ENCODE measurements at places on chromosomes 4 and X.

DNA sequence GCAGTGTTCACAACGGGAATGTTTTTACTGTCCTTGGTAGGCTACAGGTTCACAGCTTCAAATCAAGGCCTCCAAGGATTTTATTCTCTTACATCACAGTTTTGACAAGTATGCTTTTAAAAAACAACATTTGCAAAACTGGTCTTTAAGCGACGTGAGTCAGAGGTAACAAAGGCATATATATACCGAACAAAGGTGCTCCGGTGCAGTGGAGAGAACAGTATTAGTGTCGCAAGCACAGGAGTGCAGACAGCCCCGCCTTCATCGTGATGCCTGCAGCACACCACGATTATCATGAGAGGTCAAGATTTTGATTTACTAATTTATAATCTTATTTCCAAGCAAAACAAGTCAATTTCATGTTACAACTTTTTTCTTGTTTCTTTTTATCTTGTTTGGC lies 90.8 kb downstream of the GATB start:
- no peak for DNase-seq

DNA sequence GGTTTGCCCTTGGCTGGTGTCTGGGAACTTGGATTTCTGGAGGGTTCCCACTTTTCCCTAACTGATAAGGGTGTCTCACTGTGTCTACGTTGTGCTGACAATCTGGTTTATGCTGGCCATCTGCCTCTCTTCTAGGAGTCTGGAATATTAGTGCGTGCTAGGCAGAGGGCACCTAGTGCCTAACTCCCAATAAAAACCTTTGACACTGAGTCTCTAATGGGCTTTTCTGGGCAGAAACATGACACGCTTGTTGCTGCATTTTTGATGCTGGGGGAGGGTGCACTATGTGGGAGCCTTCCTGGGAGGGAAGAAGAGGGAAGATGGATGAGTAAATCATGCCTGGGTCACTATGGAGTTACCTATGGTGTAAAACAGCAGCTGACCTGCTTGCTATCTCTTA lies 16.3 kb upstream of the ZNF41 start:
- no peak for DNase-seq

DNA sequence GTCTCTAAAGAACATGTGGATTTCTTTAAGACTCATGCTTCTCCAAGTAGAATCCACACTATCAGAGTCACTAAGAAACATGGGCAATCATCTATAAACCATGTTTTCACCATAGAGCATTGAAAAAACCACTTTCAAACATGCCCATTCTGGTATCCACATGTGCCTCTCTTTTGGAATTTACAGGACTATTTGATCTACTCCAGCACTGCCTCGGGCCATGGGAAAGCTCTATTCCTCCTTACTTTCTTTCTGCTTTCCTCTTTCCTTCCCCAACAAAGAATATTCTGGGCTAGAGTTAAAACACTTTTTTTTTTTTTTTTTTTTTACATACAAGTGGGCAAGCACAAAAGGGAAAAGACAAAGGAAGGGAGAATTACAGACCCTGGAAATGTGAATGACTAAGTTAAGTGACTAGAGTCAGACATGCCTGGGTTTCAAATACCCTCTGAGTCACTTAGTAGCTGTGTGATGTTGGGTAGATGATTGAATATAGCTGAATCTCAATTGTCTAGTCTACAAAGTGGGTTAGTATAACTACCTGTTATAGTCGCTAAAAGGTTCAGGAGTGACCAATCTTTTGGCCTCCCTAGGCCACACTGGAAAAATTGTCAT lies 847.7 kb upstream of the INTU start:
- peak; percentile 14 for DNase-seq

DNA sequence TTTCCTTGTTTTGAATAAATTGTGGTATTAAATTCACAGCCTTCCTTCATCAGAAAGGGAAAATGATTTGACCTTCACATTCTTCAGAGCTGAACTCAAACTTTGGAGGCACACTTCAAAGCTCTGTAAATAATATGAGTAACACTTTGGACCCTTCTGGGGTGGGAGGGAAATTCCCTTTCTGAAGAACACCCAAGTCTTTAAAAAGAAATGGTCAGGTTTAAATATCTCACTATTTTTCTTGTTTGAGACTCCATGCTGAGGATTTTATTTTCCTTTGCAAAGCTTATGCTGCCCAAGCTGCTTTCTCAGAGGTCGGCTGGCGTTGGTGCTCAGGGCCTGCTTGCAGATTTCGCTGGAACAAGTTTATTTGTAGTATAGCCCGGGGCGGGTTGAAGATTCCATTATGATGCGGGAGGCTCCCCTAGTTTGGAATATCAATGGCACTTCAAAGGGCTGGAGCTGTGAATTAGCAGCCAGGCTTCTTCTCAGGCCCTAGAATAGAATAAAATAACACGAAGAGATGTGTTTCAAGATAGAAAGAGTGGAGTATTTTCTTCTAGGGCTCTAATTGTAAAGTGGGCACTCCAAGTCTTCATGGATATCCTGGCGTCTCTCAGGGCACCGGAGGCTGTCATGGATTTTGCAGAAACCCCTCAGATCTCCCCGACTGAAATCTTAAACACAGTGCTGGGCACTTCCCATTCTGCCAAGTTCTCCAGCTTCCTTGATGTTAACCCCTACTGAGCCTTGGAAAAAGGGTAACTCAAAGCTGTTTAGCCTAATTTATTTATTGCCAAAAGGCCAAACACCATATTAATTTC lies 315.6 kb downstream of the GPAT3 start:
- no peak for DNase-seq

DNA sequence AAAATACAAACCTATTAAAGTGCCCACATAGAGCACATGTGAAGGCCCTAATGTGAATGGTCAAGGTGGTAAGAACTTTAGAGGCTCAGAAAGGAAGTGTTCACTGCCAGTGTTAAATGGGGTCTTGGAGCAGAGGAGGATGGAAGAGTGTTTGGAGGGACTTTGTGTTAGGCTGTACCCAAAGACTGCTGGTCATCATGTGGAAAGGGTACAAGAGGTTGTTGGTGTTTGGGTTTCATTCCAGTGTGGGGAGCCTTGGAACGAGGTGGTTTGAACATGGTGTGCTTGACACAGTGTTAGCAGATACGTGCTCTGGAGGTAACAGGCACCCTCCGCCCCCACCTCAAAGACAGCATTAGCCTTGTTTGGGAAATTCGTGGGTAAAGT lies 73.1 kb downstream of the RAPGEF2 start:
- DNase-seq = no peak

DNA sequence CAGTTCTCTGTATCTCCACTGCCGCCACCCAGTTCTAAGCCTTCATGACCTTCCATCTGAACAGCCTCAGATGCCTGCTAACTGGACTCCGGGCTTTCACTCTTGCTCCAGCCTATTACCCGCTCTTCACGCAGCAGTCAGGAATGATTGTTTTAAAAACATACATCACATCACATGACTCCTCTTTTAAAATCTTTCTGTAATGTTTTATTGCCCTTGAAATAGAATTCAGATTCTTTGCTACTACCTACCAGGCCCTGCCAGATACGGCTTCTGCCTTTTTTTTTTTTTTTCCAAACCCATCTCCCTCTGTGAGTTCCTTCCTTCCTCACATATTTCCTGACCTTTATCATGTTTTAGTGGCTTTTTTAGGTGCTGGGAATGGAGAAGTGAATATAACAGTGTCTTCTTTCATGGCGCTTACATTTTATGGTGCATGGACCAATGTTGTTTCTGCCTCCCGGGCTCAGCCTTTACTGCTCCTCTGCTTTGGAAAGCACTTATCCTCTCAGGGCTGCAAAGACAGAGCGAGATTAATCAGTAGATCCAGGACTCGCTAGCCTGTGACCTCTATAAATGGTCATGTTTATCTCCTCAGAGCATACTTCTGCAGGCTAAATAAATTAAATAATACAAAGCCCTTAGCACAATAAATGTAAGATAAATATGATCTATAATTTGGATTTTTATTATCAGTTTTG lies 58.0 kb downstream of the FBXO8 start:
- DNase-seq = no peak

- DNase-seq = no peak
Measured at GRCh38 chr4:106368678-106369077, at the start of gene GIMD1. Gene GIMD1, minus strand, starts transcription at chr4:106368778. Its CDS starts 1,343 bp downstream, at chr4:106367435.

DNA sequence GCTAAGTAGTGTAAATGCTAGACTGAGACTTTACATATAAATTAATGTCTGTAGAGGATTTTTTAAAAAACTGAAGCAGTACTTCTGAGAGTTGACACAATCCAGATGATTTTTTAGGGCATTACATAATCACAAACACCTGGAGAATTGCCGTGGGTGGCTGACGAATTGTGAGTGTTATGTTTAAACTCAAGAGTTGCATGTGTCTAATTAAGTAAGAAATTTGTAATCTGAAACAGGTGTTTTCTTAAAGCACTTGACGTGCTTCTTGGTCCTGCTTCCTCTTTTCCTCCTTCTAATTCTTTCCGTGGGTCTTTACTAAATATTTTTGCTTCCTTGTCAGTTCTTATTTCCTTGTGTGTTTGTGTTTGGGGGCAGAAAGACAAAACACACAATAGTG lies 27.8 kb downstream of the PIR start:
- no peak for DNase-seq

GRCh38 chr4:139017861-139018260 lies 2.3 kb downstream of the NOCT start:
- DNase-seq = no peak

GRCh38 chr4:71538528-71538927 lies 199.7 kb downstream of the SLC4A4 start:
- DNase-seq = no peak

- no peak for DNase-seq
Measured at GRCh38 chrX:132214518-132214917, 4.7 kb downstream of the RAP2C start.

DNA sequence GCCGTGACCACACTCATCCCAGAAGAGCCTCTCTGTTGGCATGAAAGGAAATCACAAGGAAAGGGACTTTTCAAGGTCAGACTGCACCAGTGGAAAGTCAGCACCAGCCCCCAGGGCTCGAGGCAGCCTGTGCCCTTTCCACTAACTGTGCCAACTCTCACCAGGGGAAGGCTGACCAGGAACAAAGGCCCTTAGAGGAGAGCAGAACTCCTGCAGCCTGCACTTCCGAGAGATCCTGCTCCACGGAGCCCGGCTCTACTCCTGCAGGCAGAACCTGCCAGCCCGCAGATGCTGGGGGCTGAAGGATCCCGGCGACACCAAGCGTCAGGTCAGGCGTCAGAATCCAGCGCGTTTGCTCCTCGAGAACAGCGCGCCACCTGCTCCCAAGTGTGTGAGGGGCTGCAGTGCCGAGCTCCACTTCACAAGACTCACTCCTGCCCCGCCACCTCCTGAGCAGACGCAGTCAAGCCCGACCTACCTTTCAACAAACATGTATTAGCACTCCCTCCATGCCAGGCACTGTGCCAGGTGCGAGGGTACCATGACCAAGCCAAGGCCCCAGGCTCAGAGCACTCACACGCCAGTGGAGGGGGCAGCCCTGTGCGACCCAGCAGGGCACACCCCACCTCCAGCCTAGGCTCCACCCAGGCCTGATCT lies 13.6 kb upstream of the HELT start:
- no peak for DNase-seq

- DNase-seq = no peak
Measured at GRCh38 chr4:13093170-13093569, 391.0 kb downstream of the RAB28 start.

- DNase-seq = no peak
Measured at GRCh38 chrX:22445880-22446279, 173.2 kb downstream of the CBLL2 start.

DNA sequence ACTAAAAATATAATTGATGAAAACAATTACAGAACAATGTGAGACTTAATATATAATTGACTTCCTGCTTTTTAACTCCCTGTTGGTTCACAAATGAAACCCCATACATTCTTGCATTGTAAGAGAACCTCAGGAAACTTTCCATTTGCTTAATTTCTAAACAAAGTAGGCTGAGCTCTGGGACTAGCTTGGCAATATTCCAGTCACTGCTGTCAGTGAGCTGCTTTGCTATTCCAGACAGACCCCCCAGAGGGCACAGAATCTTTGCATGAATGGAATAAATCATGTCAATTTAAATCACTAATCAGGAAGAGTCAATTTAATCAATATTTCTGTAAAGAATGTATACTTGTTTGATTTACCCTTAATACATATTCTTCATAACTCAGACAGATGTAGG lies 110.6 kb downstream of the NEXMIF start:
- DNase-seq = no peak

DNA sequence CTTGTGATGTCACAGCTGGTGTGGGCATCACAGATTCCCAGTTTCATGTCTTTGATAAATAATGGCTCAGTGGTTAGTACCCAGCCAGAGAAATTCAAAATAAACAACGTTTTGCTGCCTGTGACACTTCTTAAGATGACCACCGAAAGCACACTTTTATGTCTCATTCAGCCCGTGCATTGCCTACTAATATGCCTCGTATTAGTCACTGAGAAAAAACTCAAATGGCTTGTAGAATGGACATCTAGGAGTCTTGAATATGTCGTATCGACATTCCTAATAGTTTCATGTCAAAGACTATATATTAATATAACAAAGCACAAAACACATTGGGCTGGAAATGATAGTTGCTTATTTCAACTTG lies 103.9 kb upstream of the FAT1 start:
- DNase-seq = no peak

DNA sequence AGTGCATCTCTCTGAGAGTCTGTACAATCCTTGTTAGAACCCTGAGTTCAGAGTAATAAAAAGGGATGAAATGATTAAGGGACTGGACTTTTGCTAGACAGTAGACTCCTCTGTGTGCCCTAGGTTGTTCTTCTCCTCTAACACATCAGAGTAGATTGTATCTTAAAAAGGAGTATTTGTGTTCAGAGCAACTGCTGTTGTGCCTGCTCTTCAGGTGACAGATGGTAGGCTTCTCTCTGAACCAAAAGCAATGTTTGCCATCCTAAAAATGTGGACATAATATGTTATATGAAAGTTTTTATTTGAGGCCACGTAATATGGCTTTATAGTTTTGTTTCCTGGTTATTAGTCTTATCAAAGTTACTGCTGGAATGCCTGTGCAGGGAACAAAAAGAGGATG lies 588.6 kb upstream of the FAT1 start:
- DNase-seq = no peak
